ENCODE measurements at places on chromosomes 2 and 18. TPM values are rescaled to one million over a fixed set of nuclear protein-coding genes. Genes with fewer than 3 reads are reported as not detected.

ABCG8 gene
- under 0.01 TPM for total RNA-seq

STON1 gene
- 13.0 TPM for total RNA-seq

GNAL gene
- 2.6 TPM for total RNA-seq

CCDC142 gene
- total RNA-seq, result 30.3 TPM

STPG4 gene
- not detected for total RNA-seq

KRCC1 gene
- total RNA-seq, result 11.5 TPM

TMEM163 gene
- 1.0 TPM for total RNA-seq
